Lung (tissue), 17 donors: ENCODE measurements at places on chromosomes 2 and 18. TPM values are rescaled to one million over a fixed set of nuclear protein-coding genes. Genes with fewer than 3 reads are reported as not detected.
A peak's percentile ranks its signal among the peaks of the same experiment; 100 is the strongest.

- no peak overlapping the region for H3K27ac ChIP-seq
- H3K27me3 ChIP-seq = no peaks in the 10 kb centered on the region
- DNase-seq = no peak
- no peaks in the 10 kb centered on the region for H3K36me3 ChIP-seq
- H3K4me1 ChIP-seq = no peaks in the 10 kb centered on the region
Measured at GRCh38 chr18:76131738-76132137, 363.3 kb downstream of the ZNF516 start.

DNA sequence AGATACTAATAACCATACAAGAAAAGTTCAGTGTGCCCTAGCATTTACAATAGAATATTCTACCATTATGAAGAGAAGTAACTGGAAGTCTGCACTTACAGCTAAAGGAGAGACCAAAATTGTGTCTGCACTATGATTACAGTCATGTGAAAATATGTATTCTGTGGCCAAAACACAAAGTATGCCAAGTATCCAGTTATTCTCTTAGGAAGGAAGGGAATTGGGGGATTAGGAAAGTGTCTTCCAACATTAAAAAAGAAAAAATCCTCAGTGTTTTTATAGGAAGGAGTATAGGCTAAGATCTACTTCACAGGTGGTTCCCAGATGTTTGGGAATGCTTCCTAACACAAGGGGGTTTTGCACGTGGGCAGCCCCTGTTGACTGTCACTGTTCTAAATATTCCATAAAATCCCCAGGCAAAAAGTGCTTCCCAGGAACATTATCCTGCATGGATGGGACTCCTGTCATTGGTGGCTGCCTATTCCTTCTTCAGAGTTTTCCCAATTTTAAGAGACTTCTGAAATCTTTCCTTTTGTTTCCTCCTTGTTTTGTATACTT lies 180.2 kb upstream of the KLHL29 start:
- no peak overlapping the region for H3K4me3 ChIP-seq
- H3K4me1 ChIP-seq = no peaks in the 10 kb centered on the region
- H3K27me3 ChIP-seq = no peaks in the 10 kb centered on the region
- no peaks in the 10 kb centered on the region for H3K36me3 ChIP-seq

GRCh38 chr2:84970210-84970867 lies 622 bp upstream of the KCMF1 start:
- peak overlapping the region; percentile 97 for H3K27ac ChIP-seq
- DNase-seq = peak; percentile 71
- H3K36me3 ChIP-seq = no peaks in the 10 kb centered on the region
- peaks cover 26% of the 10 kb centered on the region for H3K4me1 ChIP-seq
- H3K4me3 ChIP-seq = peak overlapping the region; percentile 95

The SCG2 gene
- total RNA-seq = 1.5 TPM

- no peaks in the 10 kb centered on the region for H3K27me3 ChIP-seq
- H3K27ac ChIP-seq = no peak overlapping the region
- H3K4me3 ChIP-seq = no peak overlapping the region
- H3K4me1 ChIP-seq = peaks cover 3% of the 10 kb centered on the region
Measured at GRCh38 chr2:200757399-200757798, 54.3 kb upstream of the BZW1 start.

GRCh38 chr2:118689033-118689432 lies 158.4 kb downstream of the EN1 start:
- H3K27me3 ChIP-seq = no peaks in the 10 kb centered on the region
- no peaks in the 10 kb centered on the region for H3K4me1 ChIP-seq
- H3K27ac ChIP-seq = no peak overlapping the region
- H3K4me3 ChIP-seq = no peak overlapping the region
- H3K36me3 ChIP-seq = no peaks in the 10 kb centered on the region

DNA sequence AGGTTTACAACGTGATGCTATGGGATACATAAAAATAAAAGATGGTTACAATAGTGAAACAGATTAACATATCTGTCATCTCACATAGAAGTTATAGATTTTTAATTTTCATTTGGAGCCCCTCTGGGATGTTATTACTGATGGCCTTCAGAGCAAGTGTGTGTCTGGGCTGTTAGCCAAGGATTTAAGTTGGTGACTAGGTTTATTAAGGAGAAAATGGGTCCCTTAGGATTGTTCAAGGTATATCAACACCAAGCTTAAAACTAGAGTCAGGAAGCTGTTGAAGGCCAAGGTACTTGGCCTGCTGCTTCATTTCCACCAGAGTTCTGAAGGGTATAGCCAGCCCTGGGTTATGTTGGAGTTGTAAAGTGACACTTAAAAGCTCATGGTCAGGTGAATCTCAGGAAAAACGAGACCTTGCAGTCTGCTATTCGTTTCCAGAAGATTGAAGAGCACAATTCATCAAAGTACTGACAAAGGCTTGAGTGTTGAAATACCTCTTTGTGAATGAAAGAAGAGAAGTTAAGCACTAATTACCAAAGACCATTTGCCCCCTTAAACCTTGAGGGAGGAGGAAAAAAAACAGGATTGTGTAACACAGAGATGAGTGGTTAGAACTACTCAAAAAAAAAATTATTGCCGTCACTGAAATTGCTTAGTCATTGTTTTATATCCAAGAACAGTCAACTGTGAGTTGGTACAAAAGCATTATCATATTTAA lies 48.4 kb downstream of the MAP2 start:
- no peak for DNase-seq
- peaks cover 9% of the 10 kb centered on the region for H3K4me1 ChIP-seq
- no peaks in the 10 kb centered on the region for H3K36me3 ChIP-seq
- peak overlapping the region; percentile 9 for H3K27ac ChIP-seq
- H3K27me3 ChIP-seq = no peaks in the 10 kb centered on the region

DNA sequence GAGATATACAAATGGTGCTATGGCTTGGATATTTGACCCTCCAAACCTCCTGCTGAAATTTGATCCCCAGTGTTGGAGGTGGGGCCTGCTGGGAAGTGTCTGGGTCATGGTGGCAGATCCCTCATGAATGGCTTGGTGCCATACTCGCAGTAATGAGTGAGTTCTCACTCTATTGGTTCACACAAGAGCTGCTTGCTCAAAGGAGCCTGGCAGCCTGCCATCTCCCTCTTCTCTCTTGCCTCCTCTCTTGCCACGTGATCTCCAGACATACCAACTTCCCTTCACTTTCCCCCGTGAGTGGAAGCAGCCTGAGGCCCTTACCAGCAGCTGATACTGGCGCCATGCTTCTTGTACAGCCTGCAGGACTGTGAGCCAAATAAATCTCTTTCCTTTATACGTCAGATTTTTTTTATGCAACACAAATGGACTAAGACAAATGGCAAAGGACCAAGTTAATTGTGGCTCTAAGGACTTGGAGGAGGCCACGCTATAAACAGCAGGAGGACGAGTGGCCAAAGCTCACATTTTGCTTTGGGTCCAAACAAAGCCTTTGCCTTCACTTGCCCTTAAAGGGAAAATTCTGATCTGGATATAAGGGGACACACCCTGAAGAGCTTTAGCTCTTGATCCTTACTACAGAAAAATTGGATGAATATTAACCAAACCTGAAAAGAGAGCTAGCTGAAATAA lies 214.7 kb downstream of the SS18 start:
- DNase-seq = peak; percentile 42
- H3K4me1 ChIP-seq = peaks cover 12% of the 10 kb centered on the region
- H3K27me3 ChIP-seq = no peaks in the 10 kb centered on the region

The MREG gene
- 30.2 TPM for total RNA-seq

- peaks cover 3% of the 10 kb centered on the region for H3K4me1 ChIP-seq
- H3K27me3 ChIP-seq = no peaks in the 10 kb centered on the region
- H3K27ac ChIP-seq = no peak overlapping the region
Measured at GRCh38 chr2:20093263-20094141, 42.1 kb upstream of the LAPTM4A start.

DNA sequence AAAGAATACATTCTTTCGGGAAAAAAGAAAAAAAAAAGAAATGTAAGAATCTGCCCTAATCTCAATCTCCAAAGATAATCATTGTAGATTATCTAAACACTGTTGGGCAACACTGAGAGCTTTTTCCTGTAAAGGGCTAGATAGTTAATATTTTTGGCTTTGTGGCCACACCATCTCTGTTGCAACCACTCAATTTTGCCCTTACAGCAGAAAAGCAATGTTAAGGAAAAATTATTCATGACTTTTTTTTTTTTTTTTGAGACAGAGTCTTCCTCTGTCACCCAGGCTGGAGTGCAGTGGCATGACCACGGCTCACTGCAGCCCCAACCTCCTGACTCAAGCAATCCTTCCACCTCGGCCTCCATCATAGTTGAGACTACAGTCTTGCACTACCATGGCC lies 17.3 kb upstream of the FZD5 start:
- H3K27me3 ChIP-seq = no peaks in the 10 kb centered on the region
- no peaks in the 10 kb centered on the region for H3K36me3 ChIP-seq
- DNase-seq = no peak

- H3K36me3 ChIP-seq = no peaks in the 10 kb centered on the region
- DNase-seq = no peak
- no peak overlapping the region for H3K27ac ChIP-seq
- no peak overlapping the region for H3K4me3 ChIP-seq
Measured at GRCh38 chr2:108575132-108575966, 41.1 kb downstream of the LIMS1 start.

GRCh38 chr2:184463102-184463865 lies 135.0 kb upstream of the ZNF804A start:
- no peaks in the 10 kb centered on the region for H3K4me1 ChIP-seq
- H3K4me3 ChIP-seq = no peak overlapping the region
- H3K27me3 ChIP-seq = no peaks in the 10 kb centered on the region
- H3K36me3 ChIP-seq = no peaks in the 10 kb centered on the region
- no peak overlapping the region for H3K27ac ChIP-seq

GRCh38 chr18:3094338-3094684 lies 81.4 kb upstream of the LPIN2 start:
- H3K4me1 ChIP-seq = peaks cover 2% of the 10 kb centered on the region
- no peak overlapping the region for H3K4me3 ChIP-seq
- DNase-seq = no peak
- no peaks in the 10 kb centered on the region for H3K27me3 ChIP-seq
- H3K27ac ChIP-seq = no peak overlapping the region
- peaks cover 4% of the 10 kb centered on the region for H3K36me3 ChIP-seq

- H3K27me3 ChIP-seq = no peaks in the 10 kb centered on the region
- no peak overlapping the region for H3K27ac ChIP-seq
- no peak overlapping the region for H3K4me3 ChIP-seq
- DNase-seq = no peak
Measured at GRCh38 chr2:46036929-46037328, 260.3 kb upstream of the EPAS1 start.

The GALNT13 gene
- 3.1 TPM for total RNA-seq
